ENCODE measurements at places on chromosomes 2 and 18. TPM values are rescaled to one million over a fixed set of nuclear protein-coding genes. Genes with fewer than 3 reads are reported as not detected.
A peak's percentile ranks its signal among the peaks of the same experiment; 100 is the strongest.

GRCh38 chr2:62089658-62090057 lies 106.3 kb upstream of the B3GNT2 start:
- no peak for DNase-seq

Gene UGT1A5
- not detected for total RNA-seq

GRCh38 chr2:148875387-148876051 lies 492 bp downstream of the KIF5C start:
- no peak for DNase-seq

Gene ACADL
- total RNA-seq, result not detected

GRCh38 chr2:239271882-239272281 lies 128.9 kb downstream of the HDAC4 start:
- no peak for DNase-seq

Gene AOX1
- total RNA-seq, result 0.05 TPM

DNA sequence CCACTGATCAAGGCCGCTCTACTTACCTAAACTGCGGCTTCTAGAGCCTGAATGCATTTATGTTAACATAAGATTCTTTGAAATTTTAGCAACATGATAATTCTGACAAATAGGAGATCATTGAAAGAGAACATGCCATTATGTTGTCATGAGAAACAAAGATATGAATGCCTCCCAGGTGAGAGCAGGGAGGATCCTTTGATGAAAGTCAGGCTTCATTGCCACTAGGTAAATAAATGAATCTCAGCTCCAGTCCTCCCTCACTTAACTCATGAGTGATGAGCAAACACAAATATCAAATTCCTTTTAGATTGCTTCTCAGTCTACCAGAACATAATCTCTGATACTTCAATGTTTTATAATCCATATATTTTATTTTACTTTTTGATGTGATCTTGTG lies 463.2 kb upstream of the CDH7 start:
- no peak for DNase-seq

- DNase-seq, result no peak
Measured at GRCh38 chr18:59564561-59564960, 132.7 kb downstream of the CCBE1 start.

DNA sequence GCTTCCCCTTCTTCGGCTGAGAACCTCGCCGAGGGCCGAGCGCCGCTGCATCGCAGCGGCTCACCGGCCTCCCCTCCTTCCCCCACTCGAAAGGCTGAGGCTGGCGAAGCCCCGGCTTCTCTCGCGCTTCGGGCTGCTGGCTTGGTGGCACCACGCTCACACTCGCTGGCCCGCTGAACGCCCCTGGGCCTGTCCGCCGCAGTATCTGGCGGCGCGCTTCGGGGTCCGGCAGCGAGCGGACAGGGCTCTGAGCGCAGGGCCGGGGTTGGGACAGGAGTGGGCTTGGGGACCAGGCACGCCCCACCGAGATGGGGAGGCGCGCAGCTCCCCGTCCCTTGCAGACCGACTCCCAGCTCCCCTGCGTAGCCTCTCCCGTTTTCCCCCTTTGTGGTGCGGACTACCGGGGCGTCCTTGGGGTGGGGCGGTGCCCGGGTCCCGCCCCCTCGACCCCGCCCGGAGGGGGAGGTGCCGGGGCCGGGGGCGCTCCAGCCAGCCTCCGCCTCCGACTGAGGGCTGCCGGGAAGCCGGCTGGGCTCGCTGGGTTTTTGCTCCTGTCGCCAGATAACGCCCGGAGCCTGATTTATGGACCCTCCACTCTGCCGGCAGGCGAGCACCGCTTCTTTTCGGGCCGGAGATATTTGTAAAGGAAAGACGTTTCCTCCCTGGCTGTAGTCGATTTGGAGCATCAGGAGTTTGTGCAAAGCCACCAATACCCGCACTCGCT lies 3.8 kb downstream of the GBX2 start:
- no peak for DNase-seq

- no peak for DNase-seq
Measured at GRCh38 chr18:23827681-23828080, 138.4 kb downstream of the LAMA3 start.

Gene CAPN14
- total RNA-seq, result 1.2 TPM

Gene RIT2
- not detected for total RNA-seq

DNA sequence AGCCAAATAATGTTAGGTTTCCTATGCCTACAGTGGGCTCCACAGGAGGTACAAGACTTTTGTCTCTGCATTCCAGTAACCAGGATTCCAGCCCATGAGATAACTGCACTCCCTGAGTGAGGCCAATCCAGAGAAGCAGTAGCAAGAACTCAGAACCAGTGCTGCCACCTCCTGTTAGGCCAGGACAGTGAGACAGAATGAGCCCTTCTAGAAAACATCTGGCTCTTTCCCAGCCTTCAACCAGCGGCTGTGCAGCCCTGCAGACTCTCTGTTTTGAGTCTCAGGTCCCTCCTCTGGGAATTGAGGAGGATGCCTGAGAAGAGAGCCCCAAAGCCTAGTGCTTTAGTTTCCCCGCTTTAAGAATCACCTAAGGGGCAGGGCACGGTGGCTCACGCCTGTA lies 44.2 kb downstream of the ARID5A start:
- DNase-seq, result no peak

Gene RBKS
- 12.1 TPM for total RNA-seq

- DNase-seq, result no peak
Measured at GRCh38 chr2:118644190-118644589, 203.3 kb downstream of the EN1 start.

Gene CCDC121
- total RNA-seq, result not detected

- DNase-seq, result no peak
Measured at GRCh38 chr18:38198526-38198925, 632.9 kb upstream of the CELF4 start.

DNA sequence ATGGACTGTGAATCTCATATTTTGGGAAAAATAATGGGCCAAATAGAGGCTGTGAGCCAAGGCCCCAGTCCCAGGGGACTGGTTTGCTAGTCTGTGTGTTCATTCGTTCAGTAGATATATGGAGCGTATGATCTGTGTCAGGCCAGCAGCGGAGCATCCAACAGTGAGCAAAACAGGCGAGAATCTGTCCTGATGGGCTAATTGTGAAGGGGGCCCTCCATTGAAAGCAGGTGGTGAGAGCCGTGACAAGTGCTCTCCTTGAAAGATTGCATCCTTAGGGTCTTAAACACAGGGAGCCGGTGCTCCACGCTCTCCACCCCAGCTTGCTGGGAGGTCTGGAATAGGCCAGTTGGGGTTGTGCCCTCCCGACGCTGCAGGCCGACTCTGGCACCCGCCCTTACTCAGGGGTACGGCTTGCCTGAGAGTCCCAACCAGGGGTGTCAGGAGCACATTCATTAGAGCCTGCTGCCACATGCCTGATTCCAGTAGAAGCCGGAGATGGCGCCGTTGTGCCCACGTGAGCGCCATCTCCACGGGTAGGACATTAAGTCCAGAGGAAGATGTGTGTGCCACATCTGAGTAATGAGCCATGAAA lies 213.3 kb downstream of the SH3RF3 start:
- no peak for DNase-seq

DNA sequence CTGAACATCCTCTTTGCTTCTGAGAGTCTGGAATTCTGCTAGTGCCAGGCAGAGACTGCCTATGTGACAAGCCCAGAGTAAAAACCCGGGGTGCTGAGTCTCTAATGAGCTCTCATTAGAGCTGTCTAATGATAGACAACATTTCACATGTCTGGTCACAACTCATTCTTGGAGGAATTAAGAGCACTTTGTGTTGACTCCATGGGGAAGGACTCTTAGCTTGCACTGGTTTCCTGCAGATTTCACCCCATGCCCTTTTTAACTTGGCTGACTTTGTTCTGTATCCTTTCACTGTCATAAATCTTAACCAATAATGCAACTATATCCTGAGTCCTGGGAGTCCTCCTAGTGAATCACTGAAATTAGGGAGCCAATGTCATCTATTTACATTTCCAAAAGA lies 33.5 kb downstream of the FBXO15 start:
- DNase-seq, result no peak

DNA sequence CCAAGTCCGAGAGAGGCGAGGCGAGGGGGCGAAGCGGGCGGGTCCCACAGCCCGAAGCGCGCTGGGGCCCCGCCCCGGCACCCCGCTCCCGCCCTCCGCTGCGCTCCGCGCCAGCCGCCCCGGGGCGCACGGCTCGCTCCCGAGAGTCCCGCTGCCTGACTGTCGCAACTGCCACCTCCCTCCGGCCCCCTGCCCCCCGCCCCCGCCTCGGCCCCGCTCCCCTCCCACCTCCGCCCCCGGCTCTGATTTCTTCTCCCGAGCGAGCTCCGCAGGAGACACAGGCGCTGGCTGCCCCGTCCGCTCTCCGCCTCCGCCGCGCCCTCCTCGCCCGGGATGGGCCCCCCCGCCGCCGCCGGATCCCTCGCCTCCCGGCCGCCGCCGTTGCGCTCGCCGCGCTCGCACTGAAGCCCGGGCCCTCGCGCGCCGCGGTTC lies at the start of gene WNT6:
TSS of gene WNT6 (plus strand) at position 250 of the 432 bp plus-strand sequence. CDS start 233 bp downstream, outside the sequence.
- peak; percentile 46 for DNase-seq

Gene PSMA8
- 0.73 TPM for total RNA-seq
